Fibroblast of lung (primary cell): ENCODE measurements at places on chromosomes 16 and 17. TPM values are rescaled to one million over a fixed set of nuclear protein-coding genes. Genes with fewer than 3 reads are reported as not detected.

The KRTAP1-5 gene
- total RNA-seq: 0.17 TPM in 1 of 2 replicates, not detected in the other

The CSH2 gene
- not detected in 2 replicates for total RNA-seq

The ZCCHC14 gene
- 15.4 and 16.3 TPM in 2 replicates for total RNA-seq

The TBC1D3C gene
- 1.3 TPM in 1 of 2 replicates, not detected in the other for total RNA-seq

The SDK2 gene
- total RNA-seq: under 0.01 and 0.26 TPM in 2 replicates

The ALDH3A2 gene
- 30.2 and 33.1 TPM in 2 replicates for total RNA-seq

The MYCBPAP gene
- total RNA-seq: 2.3 and 3.0 TPM in 2 replicates

The DNAI2 gene
- total RNA-seq: not detected in 2 replicates

DNA sequence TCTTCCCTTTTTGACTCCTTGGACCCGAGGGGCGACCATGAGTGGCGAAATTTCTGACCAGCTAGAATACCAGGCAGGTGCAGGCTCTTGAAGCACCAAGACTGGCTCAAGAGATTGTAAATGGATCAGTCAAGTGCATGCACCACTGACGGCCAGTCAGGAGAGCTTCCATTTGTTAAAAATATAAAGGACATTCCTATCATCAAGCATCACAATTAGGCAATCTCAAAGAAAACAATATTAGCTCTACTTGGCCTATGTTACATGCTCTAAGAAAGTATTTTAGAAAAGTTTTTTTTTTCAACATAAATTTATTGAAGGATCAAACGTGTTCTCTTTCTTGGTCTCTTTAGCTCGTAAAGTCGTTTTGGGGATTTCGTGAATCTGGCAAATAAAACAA lies 1.5 kb upstream of the PRKCA start:
- H3K4me3 ChIP-seq: peak overlapping the region; percentile 86
- no peaks in the 10 kb centered on the region for H3K27me3 ChIP-seq
- H3K36me3 ChIP-seq: no peaks in the 10 kb centered on the region

DNA sequence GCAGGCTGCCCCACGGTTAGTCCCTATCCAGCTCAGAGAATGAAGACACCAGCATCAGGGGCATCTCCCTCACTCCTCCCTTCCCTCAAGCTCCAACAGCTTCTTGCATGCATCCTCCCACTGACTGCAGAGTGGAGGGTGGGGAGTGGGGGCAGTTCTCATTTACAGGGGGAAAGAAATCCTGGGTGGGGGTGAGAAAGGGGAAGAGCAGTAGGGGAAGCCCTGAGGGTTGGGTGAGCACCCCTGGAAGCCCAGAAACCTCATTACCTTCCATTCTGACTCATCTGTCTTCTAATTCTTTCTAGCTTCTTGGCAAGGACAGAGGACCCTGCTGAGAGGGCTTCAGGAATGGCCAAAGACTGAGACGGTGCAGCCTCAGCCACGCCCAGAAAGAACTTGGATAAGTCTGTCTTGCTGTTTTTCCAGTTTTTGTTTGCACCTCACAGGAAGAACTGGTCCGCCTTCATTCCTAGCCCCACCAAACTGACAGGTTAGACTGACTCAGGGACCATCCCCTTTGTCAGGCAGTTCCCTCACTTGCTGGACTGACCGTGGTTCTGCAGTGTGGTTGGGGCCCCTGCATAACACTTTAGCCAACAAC lies 52.5 kb upstream of the WSB1 start:
- no peaks in the 10 kb centered on the region for H3K36me3 ChIP-seq
- H3K27me3 ChIP-seq: no peaks in the 10 kb centered on the region
- H3K4me3 ChIP-seq: no peak overlapping the region
- peaks cover 5% of the 10 kb centered on the region for H3K4me1 ChIP-seq
- H3K27ac ChIP-seq: no peak overlapping the region

GRCh38 chr17:54172096-54172984 lies 349.6 kb downstream of the KIF2B start:
- H3K27me3 ChIP-seq: no peaks in the 10 kb centered on the region
- H3K4me3 ChIP-seq: no peak overlapping the region

- no peak overlapping the region for H3K27ac ChIP-seq
- DNase-seq: no peak
- no peaks in the 10 kb centered on the region for H3K27me3 ChIP-seq
- H3K4me3 ChIP-seq: no peak overlapping the region
- H3K36me3 ChIP-seq: no peaks in the 10 kb centered on the region
Observed at GRCh38 chr16:73161977-73162376, 114.0 kb upstream of the ZFHX3 start.

- H3K36me3 ChIP-seq: no peaks in the 10 kb centered on the region
- peaks cover 3% of the 10 kb centered on the region for H3K4me1 ChIP-seq
- no peak overlapping the region for H3K27ac ChIP-seq
- H3K4me3 ChIP-seq: no peak overlapping the region
Observed at GRCh38 chr17:76199469-76199868, 40.8 kb downstream of the RNF157 start.

DNA sequence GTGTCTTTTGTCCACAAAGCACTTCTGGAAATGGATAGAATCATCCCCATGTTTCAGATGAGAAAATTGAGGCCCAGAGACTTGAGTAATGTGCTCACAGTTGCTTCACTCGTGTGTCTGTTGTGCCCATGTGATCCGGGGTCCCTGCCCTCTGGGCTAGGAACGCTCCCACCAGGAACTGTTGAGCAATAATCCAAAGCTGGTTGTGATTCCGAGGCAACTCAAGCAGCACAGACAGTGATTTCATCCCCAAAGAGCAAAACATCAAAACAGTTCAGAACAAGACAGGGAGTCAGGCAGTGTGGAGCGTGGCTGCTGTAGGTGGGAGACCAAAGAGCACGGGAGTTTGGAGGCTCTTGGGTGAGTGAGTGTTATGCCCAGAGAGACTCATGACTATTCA lies 205.0 kb upstream of the ASIC2 start:
- no peak overlapping the region for H3K4me3 ChIP-seq
- no peaks in the 10 kb centered on the region for H3K27me3 ChIP-seq
- H3K4me1 ChIP-seq: peaks cover 2% of the 10 kb centered on the region
- no peak for DNase-seq
- H3K36me3 ChIP-seq: no peaks in the 10 kb centered on the region

DNA sequence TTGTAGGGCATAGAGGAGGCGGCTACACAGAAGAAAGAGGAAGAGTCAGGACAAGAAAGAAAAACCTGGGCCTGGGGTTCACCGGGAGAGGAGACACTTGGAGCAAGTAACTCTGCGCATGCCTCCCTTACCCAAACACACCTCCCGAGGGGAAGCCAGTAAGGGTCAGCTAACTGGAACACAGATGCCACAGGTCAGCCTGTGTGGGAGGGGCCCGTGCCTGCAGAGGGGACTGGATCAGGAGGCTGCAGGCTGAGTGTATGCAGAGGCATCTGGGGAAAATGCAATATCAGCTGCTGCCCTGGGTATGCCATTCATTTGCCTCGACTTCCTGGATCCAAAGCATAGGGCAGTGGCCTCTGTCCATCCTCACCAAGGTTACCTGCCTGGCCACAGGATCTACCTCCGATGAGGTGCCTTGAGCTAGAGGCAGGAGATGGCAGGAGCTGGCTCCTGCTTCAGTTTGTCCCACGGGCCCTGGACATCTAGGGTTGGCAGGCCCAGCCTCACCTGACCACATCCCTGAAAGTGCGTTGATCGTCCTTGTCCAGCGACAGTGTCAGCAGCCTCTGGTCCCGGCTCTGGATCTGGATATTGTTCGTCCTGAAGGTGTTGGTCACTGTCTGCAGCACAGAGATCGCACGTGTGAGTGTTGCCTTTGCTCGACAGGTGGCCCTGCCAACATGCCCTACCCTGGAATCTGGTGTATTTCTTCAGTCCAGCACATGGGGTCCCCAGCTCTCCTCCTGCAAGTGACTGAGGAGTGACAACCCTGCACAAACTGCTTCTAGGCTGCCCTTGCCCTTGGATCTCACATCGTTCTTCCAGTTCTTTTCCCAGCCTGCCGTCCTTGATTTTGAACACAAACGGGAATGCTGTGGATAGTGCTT lies 4.6 kb upstream of the MFSD6L start:
- no peaks in the 10 kb centered on the region for H3K27me3 ChIP-seq
- no peaks in the 10 kb centered on the region for H3K4me1 ChIP-seq
- no peak for DNase-seq
- H3K27ac ChIP-seq: no peak overlapping the region
- H3K36me3 ChIP-seq: no peaks in the 10 kb centered on the region
- H3K4me3 ChIP-seq: no peak overlapping the region

GRCh38 chr16:53756275-53756996 lies 52.5 kb downstream of the FTO start:
- no peaks in the 10 kb centered on the region for H3K4me1 ChIP-seq
- DNase-seq: peak; percentile 51
- no peaks in the 10 kb centered on the region for H3K27me3 ChIP-seq
- H3K27ac ChIP-seq: no peak overlapping the region
- no peak overlapping the region for H3K4me3 ChIP-seq

DNA sequence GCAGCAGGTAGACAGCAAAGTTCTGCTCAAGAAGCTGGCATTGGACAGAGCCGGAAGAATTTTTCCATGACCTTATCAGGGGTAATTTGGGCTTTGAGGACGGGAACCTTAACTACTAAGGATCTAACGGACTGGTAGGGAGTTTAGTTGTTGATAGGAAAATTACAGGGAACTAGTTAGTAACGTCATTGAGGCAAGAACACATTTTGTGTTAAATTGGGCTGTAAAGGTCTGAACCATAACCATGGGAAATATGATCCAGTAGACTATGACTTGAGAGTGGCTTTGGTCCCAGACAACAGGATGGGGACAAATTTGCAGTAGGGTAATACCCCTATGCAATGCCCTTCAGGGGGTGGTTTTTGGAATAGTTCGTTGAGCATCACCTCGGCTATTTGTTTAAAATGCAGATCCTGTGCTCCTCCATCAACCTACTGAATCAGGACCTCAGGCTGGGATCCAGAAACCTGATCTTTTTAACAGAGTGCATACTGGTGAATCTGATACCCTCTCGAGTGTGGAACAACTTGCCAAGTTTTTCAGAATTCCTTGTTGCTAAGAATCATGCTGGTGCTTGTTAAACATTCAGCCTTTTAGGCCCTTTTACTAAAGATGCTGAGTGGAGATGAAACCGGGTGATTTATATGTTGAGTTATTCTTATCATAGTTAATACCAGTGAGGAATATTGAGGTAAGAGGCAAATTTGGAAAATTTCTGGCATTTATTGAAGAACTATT lies 255.1 kb downstream of the MAP2K6 start:
- peak; percentile 62 for DNase-seq
- H3K27me3 ChIP-seq: no peaks in the 10 kb centered on the region
- no peaks in the 10 kb centered on the region for H3K4me1 ChIP-seq
- H3K27ac ChIP-seq: no peak overlapping the region

DNA sequence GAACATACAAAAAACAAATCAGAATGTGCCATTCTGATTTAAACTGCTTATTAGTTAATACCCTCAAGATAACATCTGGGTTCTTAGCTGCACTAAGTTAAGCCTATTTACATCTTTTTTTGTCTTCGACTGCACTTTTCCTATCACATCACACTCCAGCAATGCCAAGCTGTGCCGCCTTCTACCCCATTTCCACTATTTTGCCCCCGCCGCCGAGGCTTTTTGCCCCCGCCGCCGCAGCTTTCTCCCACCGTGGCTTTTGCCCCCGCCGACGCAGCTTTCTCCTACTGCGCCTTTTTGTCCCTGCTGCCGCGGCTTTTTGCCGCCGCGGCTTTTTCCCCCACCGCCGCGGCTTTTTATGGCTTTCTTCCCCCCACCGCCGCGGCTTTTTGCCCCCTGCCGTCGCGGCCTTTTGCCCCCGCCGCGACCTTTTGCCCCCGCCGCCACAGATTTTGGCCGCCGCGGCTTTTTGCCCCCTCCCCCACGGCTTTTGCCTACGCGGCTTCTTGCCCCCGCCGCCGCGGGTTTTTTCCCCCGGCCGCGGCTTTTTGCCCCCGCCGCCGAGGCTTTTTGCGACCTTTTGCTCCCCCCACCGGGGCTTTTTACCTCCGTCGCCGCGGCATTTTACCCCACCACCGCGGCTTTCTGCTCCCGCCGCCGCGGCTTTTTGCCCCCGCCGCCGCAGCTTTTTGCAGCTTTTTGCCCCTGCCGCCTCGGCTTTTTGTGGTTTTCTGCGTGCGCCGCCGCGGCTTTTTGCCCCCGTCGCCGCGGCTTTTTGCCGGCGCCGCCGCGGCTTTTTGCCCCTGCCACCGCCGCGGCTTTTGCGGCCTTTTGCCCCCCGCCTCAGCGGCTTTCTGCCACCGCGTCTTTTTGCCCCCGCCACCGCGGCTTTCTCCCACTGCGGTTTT lies 331.4 kb upstream of the WSB1 start:
- no peaks in the 10 kb centered on the region for H3K4me1 ChIP-seq
- no peak for DNase-seq
- no peaks in the 10 kb centered on the region for H3K36me3 ChIP-seq
- H3K4me3 ChIP-seq: no peak overlapping the region
- no peak overlapping the region for H3K27ac ChIP-seq

- H3K4me3 ChIP-seq: no peak overlapping the region
- DNase-seq: peak; percentile 51
- H3K4me1 ChIP-seq: no peaks in the 10 kb centered on the region
- H3K27me3 ChIP-seq: no peaks in the 10 kb centered on the region
- no peak overlapping the region for H3K27ac ChIP-seq
Observed at GRCh38 chr17:14922411-14922810, 342.7 kb downstream of the PMP22 start.

- H3K27me3 ChIP-seq: no peaks in the 10 kb centered on the region
- no peak overlapping the region for H3K4me3 ChIP-seq
- H3K4me1 ChIP-seq: peaks cover 2% of the 10 kb centered on the region
- H3K27ac ChIP-seq: no peak overlapping the region
Observed at GRCh38 chr16:85246473-85246872, 134.2 kb upstream of the CIBAR2 start.

GRCh38 chr17:77730376-77730775 lies 228.1 kb upstream of the TNRC6C start:
- H3K36me3 ChIP-seq: no peaks in the 10 kb centered on the region
- no peak for DNase-seq
- no peak overlapping the region for H3K27ac ChIP-seq
- H3K27me3 ChIP-seq: peaks cover 9% of the 10 kb centered on the region
- H3K4me1 ChIP-seq: no peaks in the 10 kb centered on the region
- H3K4me3 ChIP-seq: no peak overlapping the region

- H3K27ac ChIP-seq: no peak overlapping the region
- peaks cover 7% of the 10 kb centered on the region for H3K36me3 ChIP-seq
- H3K4me1 ChIP-seq: peaks cover 7% of the 10 kb centered on the region
Observed at GRCh38 chr17:47621293-47622179, 28.2 kb upstream of the KPNB1 start.

GRCh38 chr17:309361-309888 lies 43.2 kb downstream of the RPH3AL start:
- H3K27me3 ChIP-seq: no peaks in the 10 kb centered on the region
- H3K4me1 ChIP-seq: no peaks in the 10 kb centered on the region
- no peaks in the 10 kb centered on the region for H3K36me3 ChIP-seq
- no peak for DNase-seq
